ENCODE measurements at places on chromosomes 3 and 15.

GRCh38 chr3:52730681-52731080 is 24.8 kb downstream of the SPCS1 start:
- no peak for DNase-seq

GRCh38 chr15:94086341-94086740 is 145.0 kb upstream of the MCTP2 start:
- DNase-seq = no peak

- DNase-seq = no peak
These were observed 340.3 kb downstream of the NTRK3 start for GRCh38 chr15:87916208-87916607.

GRCh38 chr15:70154718-70155347 is 57.1 kb upstream of the TLE3 start:
- DNase-seq = no peak

DNA sequence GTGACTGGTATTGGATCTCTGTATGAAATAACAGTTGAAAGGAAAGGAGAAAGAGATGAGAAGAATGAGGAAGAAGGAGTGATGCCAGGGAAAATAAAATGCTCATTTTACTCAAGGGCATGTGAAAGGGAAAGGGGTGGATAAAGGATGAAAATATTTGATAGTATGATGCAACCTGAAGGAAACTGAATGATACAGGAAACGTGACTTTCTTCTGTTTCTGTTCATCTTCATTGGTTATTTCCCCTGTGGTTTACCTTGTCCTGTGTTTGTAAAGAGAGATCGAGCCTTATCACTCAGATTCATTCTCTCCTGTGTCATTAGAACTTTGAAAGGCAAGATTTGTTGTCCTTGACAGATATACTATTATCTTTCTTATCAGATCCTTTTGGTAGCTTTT is 243.6 kb upstream of the SLITRK3 start:
- DNase-seq = no peak

DNA sequence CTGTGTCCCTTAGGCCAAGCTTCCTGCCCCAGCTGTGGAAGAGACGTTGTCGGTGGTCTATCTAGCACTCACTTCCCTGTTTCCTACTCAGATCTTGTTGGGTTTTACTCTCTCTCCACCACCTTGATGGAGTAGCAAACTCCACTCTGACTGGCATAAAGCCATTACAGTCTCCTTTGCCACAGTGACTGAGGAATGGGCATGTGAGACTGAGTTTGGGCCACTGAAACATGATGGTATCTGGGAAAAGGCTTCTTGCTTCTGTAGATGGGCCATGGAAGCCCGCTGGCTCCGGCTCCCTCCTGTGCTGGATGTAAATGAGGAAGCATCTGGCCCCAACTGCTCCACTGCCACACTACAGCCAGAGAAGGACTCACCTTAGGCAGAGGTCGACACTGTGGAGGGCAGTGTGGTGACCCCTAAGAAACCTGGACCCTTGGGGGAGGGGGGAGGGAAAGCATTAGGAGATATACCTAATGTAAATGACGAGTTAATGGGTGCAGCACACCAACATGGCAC is 9.4 kb upstream of the CAMK1 start:
- no peak for DNase-seq

- no peak for DNase-seq
These were observed 208.1 kb downstream of the SV2B start for GRCh38 chr15:91308199-91308598.

Data from stimulated activated CD4-positive, alpha-beta T cell treated with anti-CD3 and anti-CD28 coated beads, Interleukin-2, amount 100 ng/mL, for 24 hours (primary cell).